Activated CD8-positive, alpha-beta T cell treated with anti-CD3 and anti-CD28 coated beads for 36 hours (primary cell): ENCODE measurements at places on chromosomes 5 and 9.

- no peak for DNase-seq
These were observed 545.9 kb upstream of the PTPRD start for GRCh38 chr9:11158676-11159075.

GRCh38 chr9:73179589-73179988 is 27.9 kb downstream of the ANXA1 start:
- DNase-seq: no peak

DNA sequence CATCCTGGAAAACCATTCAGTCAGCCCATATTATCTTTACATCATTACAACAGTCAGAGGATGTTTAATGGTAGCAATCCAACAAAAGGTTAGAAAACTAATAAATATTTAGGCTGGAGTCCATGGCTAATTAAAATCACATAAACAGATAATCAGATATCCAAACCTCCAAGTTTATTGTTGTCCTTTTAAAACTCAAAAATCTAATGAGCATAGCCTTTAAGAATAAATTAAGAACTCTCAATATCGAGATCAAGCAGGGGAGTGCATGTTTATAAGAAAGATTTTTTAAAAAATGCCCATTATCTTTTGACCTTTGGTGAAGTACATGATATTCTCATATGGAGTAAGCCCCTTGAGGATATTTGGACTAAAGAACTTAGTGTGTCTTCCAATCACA is 842.9 kb upstream of the SEMA6A start:
- no peak for DNase-seq

DNA sequence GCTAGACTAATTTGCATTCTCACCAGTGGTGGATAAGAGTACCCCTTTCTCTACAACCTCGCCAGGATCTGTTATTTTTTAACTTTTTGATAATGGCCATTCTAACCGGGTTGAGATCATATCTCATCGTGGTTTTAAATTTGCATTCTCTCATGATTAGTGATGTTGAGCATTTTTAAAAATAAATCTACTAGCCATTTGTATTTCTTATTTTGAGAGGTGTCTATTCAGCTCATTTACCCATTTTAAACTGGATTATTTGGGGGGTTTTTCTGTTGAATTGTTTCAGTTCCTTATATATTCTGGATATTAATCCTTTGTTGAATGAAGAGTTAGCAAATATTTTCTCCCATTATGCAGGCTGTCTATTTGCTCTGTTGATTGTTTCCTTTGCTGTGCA is 139.6 kb downstream of the ARSB start:
- no peak for DNase-seq

GRCh38 chr9:96008502-96009222 is 133.2 kb downstream of the ERCC6L2 start:
- DNase-seq: peak; percentile 35

GRCh38 chr9:3436629-3437420 is 89.0 kb downstream of the RFX3 start:
- DNase-seq: no peak

- no peak for DNase-seq
These were observed 50.2 kb upstream of the SEMA4D start for GRCh38 chr9:89548071-89548638.

- DNase-seq: no peak
These were observed 30.8 kb downstream of the ANKRD33B start for GRCh38 chr5:10594591-10595210.

DNA sequence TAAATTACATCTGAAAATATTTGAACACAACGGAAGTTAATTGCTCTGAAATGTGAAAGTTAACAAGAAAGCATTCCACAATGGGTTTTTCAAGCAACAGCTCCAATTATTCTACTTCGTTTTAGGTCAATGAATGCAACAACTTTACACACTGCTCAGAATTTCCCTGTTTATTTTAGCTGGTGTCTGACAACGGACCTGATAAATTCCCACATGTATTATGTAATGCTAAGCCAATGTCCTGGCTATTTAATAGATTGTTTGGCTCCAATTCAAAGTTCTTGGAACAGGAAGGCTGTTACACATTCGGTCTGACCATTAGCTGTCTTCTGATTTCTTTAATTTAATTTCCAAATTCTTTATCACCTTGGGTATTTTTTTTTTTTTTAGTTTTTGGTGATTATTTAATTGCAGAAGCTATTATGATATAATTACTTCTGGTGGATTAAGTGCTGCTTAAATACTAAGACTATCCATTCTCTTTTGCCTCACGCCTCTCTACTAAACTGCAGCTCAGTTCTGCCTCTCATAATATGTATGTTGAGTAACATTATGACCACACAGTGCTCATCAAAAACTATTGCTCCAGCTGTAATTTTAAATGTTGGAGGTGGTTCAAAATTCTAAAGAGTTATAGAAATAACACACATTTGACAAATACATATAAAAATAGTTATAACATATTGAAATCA is 57.9 kb downstream of the MEF2C start:
- no peak for DNase-seq

DNA sequence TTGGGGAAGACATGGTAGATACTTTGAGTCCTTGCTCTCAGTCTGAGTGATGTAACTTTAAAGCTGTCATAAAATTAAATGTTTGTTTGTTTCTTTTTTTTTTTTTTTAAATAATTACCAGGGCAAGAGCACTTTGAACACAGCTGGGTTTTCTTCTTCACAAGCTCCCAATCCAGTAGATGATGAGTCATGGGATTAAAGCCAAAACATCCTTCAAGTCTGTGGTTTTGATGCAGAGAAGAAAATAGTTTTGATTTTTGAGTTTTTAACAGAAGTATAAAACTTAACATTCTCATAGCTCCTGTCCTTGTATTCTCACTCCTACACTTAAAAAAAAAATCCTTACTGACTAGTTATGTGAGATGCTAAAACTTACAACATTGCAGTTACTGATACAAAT is 34.8 kb upstream of the IL31RA start:
- no peak for DNase-seq

GRCh38 chr9:110650991-110651411 is 17.6 kb upstream of the MUSK start:
- no peak for DNase-seq

DNA sequence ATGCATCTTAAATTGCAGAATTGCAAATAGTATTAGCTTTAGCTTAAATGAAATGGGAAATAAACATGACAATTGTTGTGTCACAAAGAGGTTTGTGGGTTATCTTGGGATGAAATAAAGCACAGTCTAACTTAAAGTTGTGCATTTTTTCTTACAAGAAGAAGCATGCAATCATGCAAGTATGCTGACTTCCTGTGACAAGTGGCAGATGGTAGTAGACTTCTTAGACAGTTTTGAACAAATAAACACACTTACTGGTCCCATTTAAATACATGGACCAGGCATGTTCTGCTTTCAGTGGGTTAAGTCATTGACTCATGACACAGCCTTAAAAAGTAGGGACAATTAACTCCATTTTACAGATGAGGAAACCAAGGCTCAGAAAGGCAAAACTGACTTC is 15.9 kb upstream of the C5orf63 start:
- no peak for DNase-seq

DNA sequence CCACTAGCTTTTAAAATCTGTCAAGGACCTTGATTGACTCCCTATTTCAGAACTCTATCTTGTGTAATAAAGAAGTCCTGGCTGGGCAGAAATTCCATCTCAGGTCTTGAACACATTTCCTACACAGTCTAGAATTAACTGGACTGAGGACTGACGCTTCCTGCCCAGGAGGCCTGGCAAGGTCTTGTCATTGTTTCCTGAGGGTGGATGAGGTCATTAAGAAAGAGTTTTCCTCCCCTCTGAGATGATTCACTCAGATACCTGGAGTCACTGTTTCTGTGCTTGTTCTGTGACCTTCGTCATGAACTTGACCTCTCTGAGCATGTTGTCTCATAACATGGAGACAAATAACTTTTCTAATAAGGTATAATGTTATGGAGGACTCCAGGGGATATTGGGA is 10.0 kb downstream of the MTAP start:
- no peak for DNase-seq

- DNase-seq: no peak
These were observed 72.9 kb upstream of the SLC44A1 start for GRCh38 chr9:105171589-105171988.
